HFF-Myc (cell line): ENCODE measurements at places on chromosomes 3 and 15.
A peak's percentile ranks its signal among the peaks of the same experiment; 100 is the strongest.

DNA sequence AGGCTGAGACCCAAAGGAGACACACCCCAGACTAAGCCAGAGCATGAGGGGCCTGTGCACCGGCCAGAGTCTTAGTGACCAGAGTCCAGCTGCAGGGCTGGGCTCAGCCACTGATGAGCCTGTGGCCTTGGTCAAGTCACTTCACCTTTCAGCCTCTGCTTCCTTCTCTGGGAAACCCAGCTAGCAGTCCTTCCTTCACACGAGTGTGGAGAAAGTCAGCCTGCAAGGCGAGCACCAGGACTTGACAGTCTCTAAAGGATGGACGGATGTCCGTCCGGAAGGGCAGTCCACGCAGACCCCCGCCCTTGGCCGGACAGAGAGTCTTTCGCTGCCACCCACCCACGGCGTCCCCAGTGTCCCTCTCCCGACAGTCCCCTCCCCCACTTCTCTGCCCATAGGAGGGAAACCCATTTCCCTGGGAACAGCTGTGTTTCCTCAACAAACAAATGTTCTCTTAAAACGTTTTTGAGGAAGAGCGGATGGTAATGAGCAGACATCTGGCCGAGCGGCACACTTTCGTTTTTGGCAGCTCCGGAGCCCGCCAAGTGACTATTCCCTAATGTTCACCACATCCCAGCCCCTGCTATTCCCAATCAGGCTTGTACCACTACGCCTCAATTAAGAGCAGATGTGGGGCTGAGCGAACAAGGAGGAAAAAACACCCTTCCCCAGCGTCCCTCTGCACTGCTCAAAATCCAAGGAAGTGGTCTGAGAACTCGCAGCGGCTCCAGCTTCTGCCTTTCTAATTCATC lies 129.1 kb upstream of the SMAD3 start:
- peak; percentile 81 for DNase-seq

DNA sequence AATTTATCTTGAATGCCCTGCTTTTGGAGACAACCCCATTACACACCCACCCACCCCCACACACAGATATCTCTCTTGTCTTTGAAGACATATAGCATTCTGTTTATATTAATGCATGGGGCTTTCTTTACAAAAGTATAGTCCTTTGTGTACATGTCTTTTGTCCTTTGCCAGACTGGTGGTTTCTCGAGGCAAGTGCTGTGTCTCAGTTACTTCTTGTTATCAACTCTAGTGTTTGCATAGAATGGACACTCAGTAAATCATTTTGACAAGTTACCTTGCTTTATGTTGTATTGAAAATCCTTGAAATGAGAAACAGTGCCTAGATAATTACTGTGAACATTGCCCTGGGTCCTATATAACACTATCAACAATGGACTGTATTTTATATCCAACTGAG lies 33.9 kb downstream of the KBTBD8 start:
- no peak for DNase-seq

DNA sequence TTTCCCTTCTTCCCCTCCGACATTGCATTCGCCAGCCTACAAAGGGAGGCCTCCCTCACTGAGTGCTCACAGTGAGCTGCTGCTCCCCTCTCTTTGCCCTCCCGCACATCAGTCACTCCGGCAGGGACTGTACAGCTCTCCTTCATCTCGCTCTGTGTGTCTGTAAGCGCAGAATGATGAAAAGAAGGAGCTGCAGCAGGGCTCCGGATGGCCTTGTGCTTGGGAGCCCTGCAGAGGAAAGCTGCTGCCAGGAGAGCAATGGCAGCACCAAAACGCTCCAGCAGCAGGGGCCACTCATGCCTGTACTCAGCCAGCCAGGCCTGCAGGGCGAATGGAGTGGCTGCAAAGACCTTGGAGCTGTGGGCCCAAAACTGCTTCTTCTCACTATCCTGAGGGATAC lies 107.0 kb upstream of the NSMCE3 start:
- DNase-seq = no peak

DNA sequence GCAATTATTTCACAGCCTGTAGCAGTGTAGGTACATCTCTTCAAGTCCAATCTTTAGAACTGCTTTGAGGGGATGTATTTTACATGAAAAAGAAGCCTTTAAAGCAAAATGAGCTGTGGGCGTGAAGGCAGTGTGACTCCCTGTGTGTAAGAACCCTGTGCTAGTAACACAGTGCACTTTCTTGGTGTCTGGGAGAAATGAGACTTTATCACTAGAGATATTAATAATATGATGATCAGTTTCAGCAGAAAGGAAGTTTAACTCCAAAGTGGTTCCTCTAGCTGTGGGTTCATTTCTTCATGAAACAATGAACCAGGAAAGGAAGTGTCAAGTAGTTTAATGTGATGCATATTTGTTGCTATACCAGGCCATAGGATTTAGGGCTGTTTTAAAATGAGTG lies 41.5 kb downstream of the SLCO3A1 start:
- DNase-seq = no peak

GRCh38 chr3:187264911-187265310 lies 26.6 kb downstream of the MASP1 start:
- DNase-seq = no peak

GRCh38 chr3:125461896-125462295 lies 58.1 kb downstream of the SNX4 start:
- no peak for DNase-seq

GRCh38 chr3:10756546-10756945 lies 59.5 kb upstream of the SLC6A11 start:
- DNase-seq = no peak

DNA sequence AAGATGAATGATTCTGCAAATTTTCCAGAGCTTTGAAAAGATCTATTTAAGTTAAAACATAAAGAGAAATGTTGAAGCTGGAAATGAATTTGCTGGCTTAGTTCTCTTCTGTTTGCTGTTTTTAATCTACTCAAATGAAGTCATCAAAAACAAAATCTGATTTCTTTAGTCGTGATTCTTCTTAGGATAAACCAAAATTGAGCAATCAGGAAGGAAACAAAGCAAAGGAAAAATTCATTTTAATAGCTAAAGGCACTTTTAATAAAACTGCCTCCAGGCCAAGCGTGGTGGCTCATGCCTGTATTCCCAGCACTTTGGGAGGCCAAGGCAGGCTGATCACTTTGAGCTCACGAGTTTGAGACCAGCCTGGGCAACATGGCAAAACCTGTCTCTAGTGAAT lies 91.2 kb downstream of the DUT start:
- no peak for DNase-seq

DNA sequence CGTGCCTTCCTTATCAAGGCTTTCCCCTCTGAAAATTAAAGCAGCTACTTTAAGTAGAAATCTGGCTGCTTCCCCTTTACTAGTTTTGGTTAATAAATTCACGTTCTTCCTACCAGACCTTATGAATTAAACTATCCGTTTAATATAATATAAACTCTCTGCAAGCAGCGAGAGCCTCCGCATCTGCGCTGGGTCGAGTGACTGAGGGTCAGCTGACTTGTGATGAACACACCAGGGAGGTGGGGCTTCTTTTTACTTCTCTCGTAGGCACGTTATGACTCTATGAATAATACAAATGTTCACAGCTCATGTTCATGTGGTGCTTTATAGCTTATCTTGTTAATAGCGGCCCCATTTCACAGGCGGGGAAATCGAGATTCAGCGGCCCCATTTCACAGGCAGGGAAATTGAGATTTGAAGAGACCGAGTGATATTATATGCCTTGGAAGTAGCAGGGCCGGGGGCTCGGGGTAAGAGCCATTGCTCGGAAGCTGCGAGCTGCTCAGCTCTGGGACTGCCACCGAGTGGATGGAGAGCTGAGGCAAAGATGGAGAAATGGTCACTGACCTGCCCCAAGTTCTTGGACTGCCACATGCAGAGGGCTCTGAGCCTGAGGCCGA lies 8.3 kb downstream of the MUC4 start:
- DNase-seq = no peak

- no peak for DNase-seq
Observed at GRCh38 chr3:159266779-159267178, 464.9 kb downstream of the MFSD1 start.

DNA sequence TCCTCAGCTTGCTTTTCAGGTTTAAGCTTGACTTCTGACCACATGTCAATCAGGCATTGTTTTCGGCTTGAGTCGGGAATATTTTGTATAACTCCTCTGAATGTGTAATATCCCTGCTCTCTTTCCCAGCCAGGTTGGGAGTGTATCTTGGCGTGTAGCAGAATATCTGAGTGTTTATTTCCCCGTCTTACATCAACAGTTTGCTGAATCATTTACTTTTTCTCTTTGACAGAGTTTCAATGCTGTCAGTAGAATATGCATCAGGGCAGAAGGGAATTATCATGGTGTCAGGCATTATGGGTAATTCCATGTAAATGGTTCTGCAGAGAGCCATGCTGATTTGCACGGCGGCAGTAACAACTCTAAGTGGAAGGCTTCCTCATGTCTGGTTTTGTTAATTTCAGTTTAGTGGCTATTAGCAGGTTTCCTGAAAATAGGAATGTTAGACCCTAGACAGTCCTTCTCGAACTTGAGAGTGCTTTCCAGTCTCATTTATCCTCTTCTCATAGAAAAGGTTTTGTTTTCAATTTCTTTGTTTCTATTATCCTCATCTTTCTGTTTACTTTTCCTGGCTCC lies 566.3 kb downstream of the AGBL1 start:
- DNase-seq = no peak

DNA sequence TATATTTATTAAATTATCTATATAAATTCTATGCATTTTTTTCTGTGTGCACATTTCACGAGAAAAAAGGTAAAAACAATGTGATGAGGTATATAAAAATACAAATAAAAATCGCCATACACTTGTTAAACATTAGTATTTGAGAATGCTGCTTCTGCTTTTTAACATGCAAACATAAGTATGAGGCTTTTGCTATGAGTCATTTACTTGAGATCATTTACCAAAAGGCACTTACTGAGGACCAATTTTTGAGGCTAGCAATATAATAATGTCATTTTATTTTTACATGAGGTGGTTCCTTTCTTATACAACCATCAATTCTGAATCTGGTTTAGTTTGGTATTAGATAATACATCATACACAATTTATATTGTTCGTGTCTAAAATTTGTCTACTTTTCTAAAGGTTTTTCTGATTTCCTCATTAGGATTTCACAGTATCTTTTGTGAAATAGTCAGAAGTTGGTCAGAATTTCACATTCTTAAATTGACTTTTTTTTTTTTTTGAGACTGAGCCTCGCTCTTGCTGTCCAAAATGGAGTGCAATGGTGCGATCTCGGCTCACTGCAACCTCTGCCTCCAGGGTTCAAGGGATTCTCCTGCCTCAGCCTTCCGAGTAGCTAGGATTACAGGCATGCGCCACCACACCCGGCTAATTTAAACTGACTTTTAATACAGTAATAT lies 25.6 kb downstream of the DCUN1D1 start:
- DNase-seq = no peak

- no peak for DNase-seq
Observed at GRCh38 chr15:62821384-62822131, 221.0 kb upstream of the TPM1 start.

DNA sequence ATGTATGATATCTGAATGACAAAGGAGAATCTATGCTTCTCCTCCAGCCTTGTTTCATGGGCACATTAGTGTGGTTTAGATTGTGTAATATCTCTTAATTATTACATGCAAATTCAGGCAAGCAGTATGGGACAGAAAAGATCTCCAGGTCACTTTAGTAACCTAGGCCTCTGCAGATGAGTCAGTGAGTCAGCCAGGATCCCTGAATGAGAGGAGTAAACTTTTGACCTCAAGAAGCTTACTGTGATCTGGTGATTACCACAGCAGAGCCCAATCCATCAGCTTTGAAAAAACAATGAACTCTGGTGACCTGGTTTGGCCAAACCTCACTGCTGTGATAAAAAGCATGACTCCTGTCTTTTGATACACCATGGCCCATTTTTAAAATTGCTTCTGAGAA lies 107.8 kb downstream of the LRRN1 start:
- DNase-seq = no peak

DNA sequence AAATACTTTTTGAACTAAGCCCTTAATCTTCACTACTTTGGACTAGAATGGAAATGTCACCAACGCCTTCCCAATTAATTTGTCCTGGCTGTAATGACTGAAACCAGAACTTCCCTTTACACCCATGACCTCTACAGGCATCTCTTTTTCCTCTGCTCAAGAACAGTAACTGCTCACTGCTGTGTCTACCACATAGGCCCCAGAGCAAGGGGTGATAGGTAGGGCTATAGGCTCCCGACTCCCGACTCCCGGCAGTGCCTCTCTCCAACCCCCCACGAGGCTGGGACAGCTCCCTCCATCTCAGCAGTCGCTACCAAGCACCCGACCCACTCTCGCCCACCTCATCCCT lies 384 bp upstream of the LEKR1 start:
- no peak for DNase-seq

- no peak for DNase-seq
Observed at GRCh38 chr3:64063207-64063982, 40.1 kb upstream of the PSMD6 start.

DNA sequence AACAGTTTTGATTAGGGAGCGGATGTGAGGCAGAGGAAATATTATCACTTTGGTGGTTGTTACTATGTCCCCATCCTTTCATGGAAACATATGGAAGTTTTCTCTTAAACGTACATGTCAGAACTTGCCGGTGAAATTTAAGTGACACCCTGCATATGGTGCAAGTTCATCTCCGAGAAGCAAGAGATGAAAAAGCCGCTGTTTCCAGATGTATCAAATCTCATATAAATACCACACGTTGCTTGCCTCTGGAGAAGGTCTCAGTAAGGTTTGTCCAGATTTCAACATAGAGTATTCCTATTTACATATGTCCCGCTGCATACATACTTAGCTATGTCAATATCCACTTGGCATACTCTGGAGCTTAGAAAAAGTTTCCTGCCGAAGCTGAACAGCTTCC lies 172.2 kb upstream of the ICE2 start:
- no peak for DNase-seq

DNA sequence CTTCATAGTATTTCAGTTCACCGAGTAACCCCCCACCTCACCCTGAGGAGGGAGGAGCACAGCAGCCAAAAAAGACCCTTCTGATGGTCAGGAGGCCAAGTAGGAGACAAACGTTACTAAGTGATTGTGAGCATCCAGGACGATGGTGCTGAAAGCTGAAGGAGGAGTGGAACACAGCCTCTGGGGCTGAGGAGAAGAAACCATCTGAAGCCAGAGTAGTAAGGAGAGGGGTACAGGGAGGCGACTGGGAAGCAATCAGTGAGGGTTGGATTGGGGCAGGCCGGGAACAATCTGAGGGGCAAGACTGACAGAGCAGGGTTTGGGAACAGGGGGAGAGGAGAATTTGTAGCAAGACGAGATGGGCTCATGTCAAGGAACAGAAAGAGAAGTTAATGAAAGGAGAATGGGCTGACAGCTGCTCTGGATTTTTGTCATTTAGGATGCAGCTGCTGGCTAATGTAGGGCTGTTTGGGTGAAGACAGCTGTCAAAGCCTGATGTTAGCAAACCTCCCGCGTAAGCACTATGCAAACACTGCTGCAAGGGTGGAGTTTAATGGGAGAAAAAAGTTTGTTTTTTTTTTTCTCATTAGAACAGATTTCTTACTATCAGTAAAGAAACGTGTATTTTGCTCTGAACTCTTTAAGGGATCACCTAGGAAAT lies 622.2 kb downstream of the EDEM1 start:
- DNase-seq = no peak

- no peak for DNase-seq
Observed at GRCh38 chr3:112092496-112093179, 6.4 kb downstream of the C3orf52 start.
